ENCODE measurements at places on chromosomes 13 and 19. TPM values are rescaled to one million over a fixed set of nuclear protein-coding genes. Genes with fewer than 3 reads are reported as not detected.

GRCh38 chr13:110706570-110707372, 855 bp upstream of the CARS2 start:
- no peak for DNase-seq

The CGB2 gene
- total RNA-seq, result not detected

GRCh38 chr19:30385666-30386065, 13.5 kb downstream of the ZNF536 start:
- DNase-seq, result no peak

The CEACAM5 gene
- not detected for total RNA-seq

- DNase-seq, result no peak
Measured at GRCh38 chr13:74027161-74027779, 106.9 kb downstream of the KLF12 start.

The ZNF836 gene
- 53.9 TPM for total RNA-seq

The ZNF564 gene
- 12.7 TPM for total RNA-seq

The ZNF615 gene
- total RNA-seq, result 11.0 TPM

DNA sequence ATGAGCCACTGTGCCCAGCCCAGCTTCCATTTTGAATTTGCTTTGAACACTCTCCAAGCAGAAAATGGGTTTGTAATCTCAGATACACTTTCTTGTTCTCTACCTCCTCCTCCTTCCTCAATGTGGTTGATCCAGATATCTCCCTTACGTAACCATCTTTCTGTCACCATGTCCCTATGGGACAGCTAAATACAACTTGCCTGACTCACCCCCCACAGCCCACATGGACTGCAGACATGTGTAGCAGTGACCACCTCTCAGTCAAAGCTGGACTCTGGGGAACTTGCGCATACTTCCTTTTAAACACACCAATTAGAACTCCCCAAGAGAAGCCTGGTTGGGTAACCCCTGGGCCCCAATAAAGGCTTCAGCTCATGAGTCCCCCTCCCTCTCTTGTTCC, 10.8 kb upstream of the ZNF799 start:
- no peak for DNase-seq

The IPO5 gene
- 61.1 TPM for total RNA-seq

The CD209 gene
- total RNA-seq, result 0.68 TPM

GRCh38 chr19:41309180-41310032, 566 bp upstream of the CCDC97 start:
- peak; percentile 22 for DNase-seq

The TUBB4A gene
- total RNA-seq, result 7.6 TPM

The ZSCAN18 gene
- 100 TPM for total RNA-seq

- DNase-seq, result no peak
Measured at GRCh38 chr19:19594381-19594780, 24.1 kb downstream of the PBX4 start.

- DNase-seq, result no peak
Measured at GRCh38 chr13:40344270-40345148, 321.9 kb downstream of the FOXO1 start.

The SMIM24 gene
- 0.71 TPM for total RNA-seq

The IGFL1 gene
- total RNA-seq, result not detected

GRCh38 chr13:30567072-30567471, 50.6 kb upstream of the USPL1 start:
- DNase-seq, result no peak

GRCh38 chr19:49977076-49977475, 16.1 kb upstream of the SIGLEC11 start:
- no peak for DNase-seq

DNA sequence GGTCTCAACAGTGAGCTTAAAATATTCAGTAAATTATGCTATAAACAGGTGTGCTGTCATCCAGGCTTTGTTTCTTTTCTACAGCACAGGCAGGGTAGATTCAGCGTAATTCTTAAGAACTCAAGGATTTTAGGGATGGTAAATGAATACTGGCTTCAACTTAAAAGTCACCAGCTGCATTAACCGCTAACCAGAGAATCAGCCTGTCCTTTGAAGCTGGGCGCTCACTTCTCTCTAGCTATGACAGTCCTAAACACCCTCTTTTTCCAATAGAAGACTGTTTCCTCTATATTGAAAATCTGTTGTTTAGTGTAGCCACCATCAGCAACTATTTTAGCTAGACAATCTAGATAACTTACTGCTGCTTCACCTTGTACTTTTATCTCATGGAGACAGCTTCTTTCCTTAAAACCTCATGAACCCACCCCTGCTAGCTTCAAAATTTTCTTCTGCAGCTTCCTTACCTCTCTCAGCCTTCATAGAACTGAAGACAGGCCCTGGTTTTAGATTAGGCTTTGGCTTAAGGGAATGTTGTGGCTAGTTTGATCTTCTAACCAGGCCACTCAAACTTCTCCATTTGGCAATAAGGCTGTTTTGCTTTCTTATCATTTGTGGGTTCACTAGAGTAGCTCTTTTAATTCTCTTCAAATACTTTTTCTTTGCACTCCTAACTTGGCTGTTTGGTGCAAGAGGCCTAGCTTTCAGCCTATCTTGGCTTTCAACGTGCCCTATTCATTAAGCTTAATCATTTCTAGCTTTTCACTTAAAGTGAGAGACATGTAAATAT, 89.5 kb downstream of the USP12 start:
- DNase-seq, result no peak

The CELF5 gene
- 0.24 TPM for total RNA-seq

- DNase-seq, result no peak
Measured at GRCh38 chr19:51637362-51637978, 7.3 kb upstream of the SIGLEC5 start.

DNA sequence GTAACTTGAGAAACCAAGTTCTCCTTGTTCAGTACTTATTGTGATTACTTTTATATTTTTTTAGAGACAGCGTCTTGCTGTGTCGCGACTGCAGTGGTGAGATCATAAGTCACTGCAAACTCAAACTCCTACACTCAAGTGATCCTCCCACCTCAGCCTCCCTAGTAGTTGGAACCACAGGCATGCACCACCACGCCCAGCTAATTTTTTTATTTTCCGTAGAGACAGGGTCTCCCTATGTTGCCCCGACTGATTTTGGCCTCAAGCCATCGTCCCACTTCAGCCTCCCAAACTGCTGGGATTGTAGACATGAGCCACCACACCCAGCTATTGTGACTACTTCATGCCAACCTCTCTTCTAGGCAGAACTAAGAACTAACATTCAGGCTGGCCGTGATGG, 8.3 kb downstream of the C19orf53 start:
- DNase-seq, result no peak

DNA sequence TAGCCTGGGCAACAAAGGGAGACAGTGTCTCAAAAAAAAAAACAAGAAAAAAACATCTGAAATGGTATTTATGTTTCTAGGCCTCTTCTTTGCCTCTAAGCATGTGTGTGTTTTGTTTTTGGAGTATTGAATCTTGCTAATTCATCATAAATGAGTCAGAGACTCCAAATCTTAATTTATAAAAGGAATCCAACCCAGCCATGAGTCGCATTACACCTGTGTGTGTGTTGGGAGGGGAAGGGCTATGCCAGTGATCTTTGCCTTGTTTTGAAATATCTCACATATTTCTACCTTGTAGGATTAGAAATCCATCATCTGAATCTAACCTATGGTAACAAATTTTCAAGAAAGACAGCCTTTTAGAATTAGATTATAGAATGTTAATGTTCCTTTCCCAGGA, 4.0 kb downstream of the ZNF331 start:
- DNase-seq, result no peak

The HIF3A gene
- not detected for total RNA-seq

The ZNF585A gene
- 5.4 TPM for total RNA-seq

- peak; percentile 86 for DNase-seq
Measured at GRCh38 chr19:10315335-10316214, at the start of gene FDX2. Gene FDX2 (minus strand): TSS chr19:10316015. CDS start chr19:10315996, 19 bp downstream.

The EFNB2 gene
- 0.22 TPM for total RNA-seq

GRCh38 chr19:14661372-14661924, 13.2 kb downstream of the ADGRE3 start:
- DNase-seq, result no peak

The PTPRH gene
- total RNA-seq, result not detected

GRCh38 chr19:40717325-40717879, 490 bp downstream of the ITPKC start:
- DNase-seq, result peak; percentile 17

The CILP2 gene
- 0.08 TPM for total RNA-seq

- no peak for DNase-seq
Measured at GRCh38 chr19:5369962-5370367, 29.4 kb upstream of the PTPRS start.

DNA sequence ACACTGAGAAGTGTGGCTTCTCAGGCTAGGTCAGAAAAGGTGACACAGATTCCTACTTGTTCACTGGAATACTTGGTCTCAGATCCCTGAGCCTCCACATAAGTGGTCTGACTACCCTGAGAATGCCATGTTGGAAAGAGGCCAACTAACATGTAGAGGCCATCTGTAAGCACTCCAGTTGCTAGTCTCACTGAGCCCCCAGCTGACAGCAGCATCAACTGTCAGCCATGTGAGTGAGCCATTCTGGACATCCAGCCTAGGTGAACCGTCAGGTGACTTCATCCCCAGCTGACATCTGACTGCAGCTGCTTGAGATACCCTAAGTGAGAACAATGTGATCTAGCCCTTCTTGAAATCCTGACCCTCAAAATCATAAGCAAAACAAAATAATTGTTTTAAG, 18.1 kb upstream of the ARL11 start:
- no peak for DNase-seq

- no peak for DNase-seq
Measured at GRCh38 chr13:44627441-44627840, 51.3 kb upstream of the TSC22D1 start.
